MCF 10A (cell line): ENCODE measurements at places on chromosomes 16 and 17. TPM values are rescaled to one million over a fixed set of nuclear protein-coding genes. Genes with fewer than 3 reads are reported as not detected.

DNA sequence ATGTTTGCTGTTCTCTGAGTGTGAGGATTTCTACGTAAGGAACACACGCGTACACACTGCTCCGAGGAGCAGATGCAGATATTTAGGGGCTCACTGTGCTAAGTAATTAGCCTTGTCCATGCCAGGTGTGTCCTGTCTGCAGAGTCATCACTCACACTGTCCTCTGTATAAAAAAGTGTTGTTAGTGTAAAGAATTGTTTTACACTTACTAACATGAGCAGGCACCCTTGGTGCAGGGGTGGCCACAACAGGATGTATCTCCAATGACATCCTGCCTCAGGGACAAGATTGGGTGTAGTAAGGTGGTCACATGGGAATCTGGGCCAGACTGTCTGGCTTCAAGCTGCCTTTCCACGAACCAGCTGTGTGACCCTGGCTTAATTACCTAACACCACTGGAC is 63.9 kb downstream of the NDEL1 start:
- H3K4me1 ChIP-seq: no peaks in the 10 kb centered on the region
- no peaks in the 10 kb centered on the region for H3K27me3 ChIP-seq

DNA sequence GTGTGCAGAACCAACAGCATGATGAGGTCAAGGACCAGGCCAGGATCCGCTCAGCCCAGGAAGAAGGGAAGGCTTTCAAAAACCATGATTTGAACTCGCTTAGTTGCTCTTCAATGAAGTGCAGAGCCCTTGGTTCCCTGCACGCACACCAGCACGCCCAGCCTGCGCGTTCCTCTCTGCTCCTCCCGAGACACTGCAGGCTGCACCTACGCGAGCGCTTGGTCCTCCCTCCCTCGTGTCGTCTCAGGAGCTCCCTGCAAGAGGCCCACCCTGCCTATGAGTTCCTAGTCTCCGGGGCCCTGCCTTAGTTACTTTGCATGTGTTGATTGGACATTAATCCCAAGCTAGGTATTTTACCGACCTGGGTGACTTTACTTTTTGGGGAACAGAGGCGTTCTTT is 132.9 kb upstream of the TNRC6C start:
- H3K27me3 ChIP-seq: peaks cover 54% of the 10 kb centered on the region
- H3K36me3 ChIP-seq: peaks cover 5% of the 10 kb centered on the region

DNA sequence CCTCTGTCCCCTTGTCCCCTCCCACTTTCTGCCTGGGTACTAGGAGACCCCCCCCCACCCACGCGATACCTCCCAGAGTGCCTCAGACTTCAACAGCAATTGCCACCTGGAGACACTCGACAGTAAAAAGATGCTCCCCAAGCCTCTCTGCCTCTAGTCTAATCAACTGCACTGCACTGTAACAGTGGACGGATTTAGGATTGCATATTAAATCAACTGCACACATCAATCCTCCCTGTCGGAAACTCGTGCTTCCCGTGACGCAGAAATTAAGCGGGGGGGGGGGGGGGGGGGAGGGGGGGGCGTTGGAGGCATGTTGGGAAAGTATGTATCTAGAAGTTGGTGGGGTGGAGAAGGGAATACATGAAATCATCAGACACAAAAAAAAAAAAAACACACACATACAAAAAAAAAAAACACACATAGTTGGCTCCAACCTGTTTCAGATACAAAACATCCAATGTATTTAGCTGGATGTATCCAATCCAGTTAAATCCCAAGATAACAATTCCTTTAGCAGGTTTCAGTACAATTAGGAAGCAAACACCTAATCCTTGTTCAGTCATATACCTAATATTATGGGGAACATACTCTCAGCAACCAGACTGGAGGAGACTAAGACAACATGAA is 29.7 kb downstream of the FAM222B start:
- H3K4me1 ChIP-seq: peaks cover 22% of the 10 kb centered on the region
- no peak for DNase-seq
- H3K4me3 ChIP-seq: peak overlapping the region; percentile 90
- H3K27me3 ChIP-seq: no peaks in the 10 kb centered on the region

GRCh38 chr17:51487947-51488346 is 227.6 kb downstream of the UTP18 start:
- peak; percentile 46 for DNase-seq
- peaks cover 7% of the 10 kb centered on the region for H3K4me1 ChIP-seq
- peak overlapping the region; percentile 20 for H3K4me3 ChIP-seq
- H3K27me3 ChIP-seq: peaks cover 23% of the 10 kb centered on the region
- H3K36me3 ChIP-seq: peaks cover 4% of the 10 kb centered on the region

GRCh38 chr16:67965668-67966548 is 2.5 kb downstream of the SLC12A4 start:
- H3K27me3 ChIP-seq: no peaks in the 10 kb centered on the region
- H3K36me3 ChIP-seq: peaks cover 35% of the 10 kb centered on the region
- DNase-seq: peak; percentile 35
- peak overlapping the region; percentile 82 for H3K4me3 ChIP-seq

- DNase-seq: no peak
- H3K4me1 ChIP-seq: no peaks in the 10 kb centered on the region
- no peak overlapping the region for H3K27ac ChIP-seq
- H3K4me3 ChIP-seq: no peak overlapping the region
- peaks cover 56% of the 10 kb centered on the region for H3K27me3 ChIP-seq
Measured at GRCh38 chr16:86018487-86018886, 119.5 kb downstream of the IRF8 start.

DNA sequence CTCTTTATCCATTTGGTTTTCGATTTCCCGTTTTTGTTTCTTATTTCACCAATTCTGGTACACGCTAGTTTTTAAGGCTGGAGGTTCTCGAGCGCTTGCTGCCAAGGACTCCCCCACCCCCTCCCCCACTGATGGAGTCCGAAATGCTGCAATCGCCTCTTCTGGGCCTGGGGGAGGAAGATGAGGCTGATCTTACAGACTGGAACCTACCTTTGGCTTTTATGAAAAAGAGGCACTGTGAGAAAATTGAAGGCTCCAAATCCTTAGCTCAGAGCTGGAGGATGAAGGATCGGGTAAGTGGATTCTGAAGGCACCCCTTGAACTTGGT is 825 bp downstream of the RPTOR start:
- no peaks in the 10 kb centered on the region for H3K36me3 ChIP-seq
- no peaks in the 10 kb centered on the region for H3K27me3 ChIP-seq
- H3K4me1 ChIP-seq: peaks cover 27% of the 10 kb centered on the region
- peak overlapping the region; percentile 90 for H3K27ac ChIP-seq
- H3K4me3 ChIP-seq: peak overlapping the region; percentile 82

DNA sequence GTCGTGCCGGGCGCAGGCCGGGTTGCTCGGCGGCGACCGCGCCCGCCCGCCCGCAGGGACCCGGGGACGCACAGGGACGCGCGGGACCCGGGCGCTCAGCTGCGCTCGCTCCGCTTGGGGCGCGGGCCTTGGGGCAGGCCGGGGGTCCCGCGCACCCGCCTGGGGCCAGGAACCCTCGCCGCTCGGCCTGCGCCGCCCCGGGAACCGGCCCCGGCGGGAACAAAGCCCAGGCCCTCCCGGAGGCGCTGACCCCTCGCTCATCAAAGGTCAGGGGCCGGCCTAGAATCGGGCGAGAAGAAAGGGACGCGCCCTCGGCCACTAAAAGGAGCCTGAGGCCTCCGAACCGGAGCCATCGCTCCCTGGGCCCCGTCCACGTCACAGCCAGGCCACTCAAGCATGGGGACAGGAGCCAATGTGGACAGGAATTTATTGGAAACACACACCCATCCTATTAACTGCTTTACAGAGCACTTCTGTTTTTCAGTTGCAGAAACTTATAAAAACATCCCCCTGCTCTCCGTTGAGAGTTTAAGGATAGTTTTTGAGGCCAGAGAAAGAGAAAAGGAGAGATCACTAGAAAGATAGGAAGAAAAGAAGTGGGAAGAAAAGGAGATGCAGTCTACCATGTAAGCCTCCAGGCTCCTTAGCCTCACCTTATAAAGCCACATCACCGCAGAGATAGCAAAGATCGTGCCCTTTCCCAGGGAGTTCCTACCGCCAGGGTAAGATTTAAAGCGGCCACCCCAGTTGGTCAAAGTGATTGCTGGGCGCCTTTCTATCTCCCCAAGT is 558 bp upstream of the ZFHX3 start:
- peak overlapping the region; percentile 73 for H3K27ac ChIP-seq
- peak overlapping the region; percentile 89 for H3K4me3 ChIP-seq
- DNase-seq: no peak
- no peaks in the 10 kb centered on the region for H3K27me3 ChIP-seq
- peaks cover 4% of the 10 kb centered on the region for H3K36me3 ChIP-seq
- H3K4me1 ChIP-seq: peaks cover 43% of the 10 kb centered on the region

DNA sequence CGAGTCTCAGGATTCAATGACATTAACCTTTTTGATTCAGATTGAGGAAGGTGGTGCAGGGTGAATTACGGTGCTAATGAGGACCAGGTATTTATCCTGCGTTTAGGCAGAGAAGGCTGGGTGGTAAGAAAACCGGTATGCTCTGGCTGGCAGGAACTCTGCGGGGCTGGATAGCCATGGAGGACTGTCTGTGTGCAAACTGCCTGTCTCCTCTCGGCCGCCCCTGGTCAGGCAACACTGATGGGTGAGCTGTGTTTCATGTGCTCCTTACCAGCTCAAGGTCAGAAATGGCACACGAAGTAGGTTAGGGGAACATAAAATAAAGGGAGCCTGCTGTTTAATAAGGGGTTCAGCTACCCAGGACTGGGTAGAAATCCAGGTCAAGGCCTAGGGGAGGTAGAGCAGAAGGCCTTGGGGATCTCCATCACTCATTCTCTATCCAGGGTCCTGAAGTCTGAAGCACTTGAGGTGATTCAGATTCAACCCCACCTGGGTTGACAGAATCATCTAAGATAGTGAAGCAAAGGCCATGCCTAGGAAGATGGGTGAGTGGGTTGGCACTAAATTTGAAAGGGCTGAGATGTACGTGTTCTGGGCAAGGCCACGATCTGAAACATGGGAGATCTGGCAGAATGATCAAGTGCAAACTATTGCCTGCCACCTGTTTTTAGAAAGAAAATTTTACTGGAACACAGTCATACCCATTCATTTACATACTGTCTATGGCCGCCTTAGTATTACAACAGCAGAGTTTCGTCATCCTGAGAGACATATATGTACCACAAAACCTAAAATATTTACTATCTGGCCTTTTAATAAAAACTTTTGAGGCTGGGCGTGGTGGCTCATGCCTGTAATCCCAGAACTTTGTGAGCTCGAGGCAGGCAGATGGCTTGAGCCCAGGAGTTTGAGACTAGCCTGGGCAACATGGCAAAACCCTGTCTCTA is 292.5 kb downstream of the XYLT1 start:
- no peaks in the 10 kb centered on the region for H3K27me3 ChIP-seq
- no peaks in the 10 kb centered on the region for H3K4me1 ChIP-seq
- H3K27ac ChIP-seq: no peak overlapping the region
- DNase-seq: no peak

DNA sequence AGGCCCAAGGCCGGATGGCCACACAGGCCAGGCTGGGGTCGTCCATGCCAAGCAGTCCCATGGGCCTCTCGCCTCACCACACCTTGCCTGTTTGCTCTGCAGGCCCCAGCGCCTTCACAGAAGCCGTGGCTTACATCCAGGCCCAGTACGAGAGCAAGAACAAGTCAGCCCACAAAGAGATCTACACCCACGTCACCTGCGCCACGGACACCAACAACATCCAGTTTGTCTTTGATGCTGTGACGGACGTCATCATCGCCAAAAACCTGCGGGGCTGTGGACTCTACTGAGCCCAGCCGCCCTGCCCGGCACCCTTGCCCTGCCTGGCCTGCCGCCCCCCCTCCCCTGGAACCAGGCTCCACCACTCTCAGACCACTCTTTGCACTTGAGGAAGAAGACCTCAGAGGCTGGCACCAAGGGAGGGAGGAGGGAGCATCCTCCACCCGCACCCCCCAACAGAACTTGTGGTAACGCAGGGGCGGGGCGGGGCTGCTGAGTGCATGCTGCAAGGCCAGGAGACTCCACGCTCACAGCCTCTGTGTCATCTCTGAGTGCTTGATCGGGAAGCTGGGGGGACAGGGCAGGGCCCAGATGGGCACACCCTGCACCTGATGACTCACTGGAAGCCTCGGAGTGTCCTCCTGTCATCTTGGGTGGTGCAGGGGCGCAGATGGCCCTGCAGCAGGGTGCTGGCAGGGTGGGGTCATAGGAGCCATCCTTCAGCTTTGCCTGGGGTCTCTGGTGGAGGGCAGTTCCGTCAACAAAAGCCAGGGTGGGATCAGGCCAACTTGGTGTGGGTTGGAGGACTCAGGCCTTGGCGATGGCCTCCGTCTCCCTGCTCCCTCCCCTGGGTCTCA is 81.5 kb downstream of the AMFR start:
- H3K4me3 ChIP-seq: no peak overlapping the region
- H3K27me3 ChIP-seq: no peaks in the 10 kb centered on the region
- H3K27ac ChIP-seq: no peak overlapping the region

DNA sequence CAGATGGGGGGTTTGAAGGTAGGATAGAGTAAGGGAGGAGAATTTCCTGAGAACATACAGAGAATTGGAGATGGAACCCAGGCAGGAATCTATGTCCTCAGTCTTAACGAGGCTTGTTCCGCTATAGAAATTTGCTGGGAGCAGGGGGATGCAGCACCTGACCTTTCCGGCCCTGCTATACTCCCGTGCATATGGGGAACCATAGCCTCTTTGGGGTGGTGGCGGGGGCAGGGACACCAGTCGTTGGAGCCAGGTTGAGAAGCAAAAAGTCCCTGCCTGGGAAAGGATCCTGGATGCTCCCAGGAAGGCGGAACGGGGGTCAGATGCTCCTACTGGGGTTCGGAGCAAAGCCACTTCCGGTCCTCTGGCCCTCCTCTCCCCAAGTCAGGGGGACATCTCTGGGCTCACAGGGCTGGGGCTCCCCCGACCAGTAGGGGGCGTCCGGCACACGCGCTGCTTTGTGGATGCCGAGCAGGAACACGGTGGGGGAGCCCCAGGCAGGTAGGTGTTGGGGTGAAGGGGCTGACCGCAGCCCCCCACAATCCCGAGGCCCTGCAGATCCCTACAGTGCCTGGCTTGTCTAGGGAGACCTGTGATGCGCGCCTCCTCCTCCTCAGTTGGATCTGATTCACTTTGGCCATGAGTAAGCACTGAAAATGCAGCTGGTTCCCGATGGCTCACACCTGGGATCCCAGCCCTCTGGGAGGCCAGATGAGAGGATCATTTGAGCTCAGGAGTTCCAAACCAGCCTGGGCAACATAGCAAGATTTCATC is 15.5 kb upstream of the TFAP4 start:
- peak overlapping the region; percentile 23 for H3K4me3 ChIP-seq
- H3K27me3 ChIP-seq: no peaks in the 10 kb centered on the region
- H3K27ac ChIP-seq: peak overlapping the region; percentile 75
- DNase-seq: peak; percentile 66

NKD1 gene
- total RNA-seq: 0.07 and 0.29 TPM in 2 replicates

SAMD14 gene
- 0.09 TPM in 1 of 2 replicates, not detected in the other for total RNA-seq

ZSCAN32 gene
- 17.5 and 18.1 TPM in 2 replicates for total RNA-seq
